ENCODE measurements at places on chromosomes 2 and 18.

- no peak for DNase-seq
These were observed 204.5 kb downstream of the ACKR3 start for GRCh38 chr2:236774171-236774570.

DNA sequence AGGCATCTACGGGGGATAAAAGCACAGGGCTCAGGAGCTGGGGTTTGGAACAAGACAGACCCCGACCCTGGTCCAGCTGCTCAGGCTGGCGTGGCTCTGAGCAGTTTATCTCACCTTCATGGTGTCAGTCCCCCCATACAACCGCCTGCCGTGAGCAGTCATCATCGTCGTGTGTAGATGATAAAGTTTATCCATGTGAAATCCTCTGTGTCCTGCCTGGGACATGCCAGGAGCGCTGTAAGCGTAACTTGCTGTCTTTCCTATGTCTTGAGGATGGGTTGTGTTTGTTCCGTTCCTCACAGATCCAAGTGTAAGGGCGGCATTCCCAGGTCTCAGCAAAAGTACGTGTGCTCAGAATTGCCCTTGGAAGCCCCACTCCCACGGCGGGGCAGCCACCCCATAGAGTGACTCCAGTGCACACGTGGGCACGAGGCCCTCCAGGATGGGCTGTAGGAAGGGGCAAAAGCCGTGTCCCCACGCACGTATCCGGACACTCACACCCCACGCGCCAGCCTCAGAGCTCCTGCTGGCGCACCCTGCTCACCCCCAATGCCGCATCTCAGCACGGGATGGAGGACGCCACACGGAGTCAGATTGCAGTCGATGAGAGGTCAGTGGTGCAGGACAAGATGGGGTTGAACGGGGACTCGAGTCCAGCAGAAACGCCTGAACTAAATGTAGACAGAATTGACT is 50.9 kb downstream of the ADI1 start:
- DNase-seq, result no peak

- no peak for DNase-seq
These were observed 582.1 kb upstream of the SETBP1 start for GRCh38 chr18:44098551-44099098.

DNA sequence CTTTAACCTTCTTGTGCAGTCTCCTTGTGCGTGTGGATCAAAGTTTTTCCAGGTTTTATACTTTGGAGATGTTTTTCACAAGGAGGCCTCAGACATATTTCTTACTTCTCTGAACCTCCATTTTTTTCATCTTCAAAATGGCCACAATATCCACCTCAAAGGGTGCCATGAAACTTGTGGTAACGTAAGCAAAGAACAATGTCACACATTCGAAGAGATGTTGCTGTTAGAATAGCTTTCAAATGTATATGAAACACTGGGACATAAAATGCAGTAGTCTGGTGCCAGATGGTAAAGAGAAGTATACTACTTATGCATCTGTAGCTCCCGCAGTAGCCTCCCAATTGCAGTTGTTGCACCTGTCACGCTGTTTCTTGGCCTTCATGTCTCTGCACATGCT is 2.6 kb upstream of the KRCC1 start:
- DNase-seq, result no peak

DNA sequence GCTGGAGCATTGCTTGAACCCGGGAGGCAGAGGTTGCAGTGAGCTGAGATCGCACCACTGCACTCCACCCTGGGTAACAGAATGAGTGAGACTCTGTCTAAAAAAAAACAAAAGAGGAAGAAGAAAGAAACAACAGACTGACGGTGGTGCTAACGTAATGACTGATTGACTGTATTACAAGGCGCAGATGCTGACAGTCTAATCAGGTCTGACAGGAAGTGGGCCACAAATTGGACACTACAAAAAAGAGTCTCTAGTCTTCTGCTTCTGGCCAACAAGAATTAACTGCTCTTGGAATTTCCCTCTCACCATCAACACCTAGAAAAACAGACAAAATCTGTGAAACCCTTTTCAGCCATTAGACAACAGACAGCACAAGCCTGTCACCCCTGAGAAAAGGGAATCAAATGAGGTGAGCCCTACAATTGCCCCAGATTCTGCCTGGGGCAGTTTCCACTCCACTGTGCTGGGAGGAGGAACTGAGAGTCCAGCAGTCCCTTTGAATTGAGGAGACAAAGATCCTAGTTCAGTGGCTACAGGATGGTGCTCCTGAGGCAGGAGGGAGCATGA is 43.3 kb downstream of the SNED1 start:
- no peak for DNase-seq

- no peak for DNase-seq
These were observed 125.8 kb upstream of the PGAP1 start for GRCh38 chr2:197052356-197052755.

DNA sequence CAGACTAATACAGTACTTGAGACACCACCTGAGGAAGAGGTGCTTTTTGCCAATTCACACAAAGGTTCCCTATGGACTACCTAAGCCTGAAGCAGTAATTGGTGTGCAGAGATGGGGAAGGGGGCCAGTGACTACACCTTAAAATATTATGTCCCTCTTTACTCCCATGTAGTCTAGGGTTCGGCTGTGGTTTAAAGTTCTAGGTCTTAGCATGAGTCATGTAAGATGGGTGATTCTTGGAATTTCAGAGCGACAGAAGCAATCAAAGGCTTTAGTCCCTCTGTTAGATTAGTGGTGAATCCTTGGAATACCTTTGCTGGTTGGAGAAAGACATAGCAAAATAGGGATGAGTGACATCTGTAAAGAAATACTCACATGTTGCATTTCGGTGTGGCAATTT is 14.3 kb upstream of the CCDC85A start:
- no peak for DNase-seq

- DNase-seq, result no peak
These were observed 88.8 kb upstream of the SNTG2 start for GRCh38 chr2:861655-862354.

GRCh38 chr18:69758458-69758857 is 189.2 kb downstream of the CD226 start:
- no peak for DNase-seq

- no peak for DNase-seq
These were observed 187.4 kb upstream of the NCKAP5 start for GRCh38 chr2:133755480-133756300.

DNA sequence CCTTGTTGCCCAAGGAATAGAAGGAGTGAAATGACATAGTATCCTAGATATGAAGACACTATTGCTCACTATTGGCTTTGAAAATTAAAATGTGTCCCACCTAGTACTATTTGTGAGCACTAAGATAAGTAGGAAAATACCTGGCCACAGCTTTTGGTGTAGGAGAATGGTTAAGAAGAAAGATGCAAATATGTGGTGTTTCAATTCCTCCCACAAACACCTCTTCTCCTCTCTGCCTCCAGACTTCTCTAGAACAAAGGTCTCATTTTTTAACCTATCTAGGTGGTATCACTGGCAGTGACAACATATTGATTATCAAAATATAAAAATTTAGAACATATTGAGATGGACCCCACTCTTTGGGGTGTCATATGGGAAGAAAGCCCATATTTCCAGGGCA is 929.9 kb upstream of the FANCL start:
- no peak for DNase-seq

DNA sequence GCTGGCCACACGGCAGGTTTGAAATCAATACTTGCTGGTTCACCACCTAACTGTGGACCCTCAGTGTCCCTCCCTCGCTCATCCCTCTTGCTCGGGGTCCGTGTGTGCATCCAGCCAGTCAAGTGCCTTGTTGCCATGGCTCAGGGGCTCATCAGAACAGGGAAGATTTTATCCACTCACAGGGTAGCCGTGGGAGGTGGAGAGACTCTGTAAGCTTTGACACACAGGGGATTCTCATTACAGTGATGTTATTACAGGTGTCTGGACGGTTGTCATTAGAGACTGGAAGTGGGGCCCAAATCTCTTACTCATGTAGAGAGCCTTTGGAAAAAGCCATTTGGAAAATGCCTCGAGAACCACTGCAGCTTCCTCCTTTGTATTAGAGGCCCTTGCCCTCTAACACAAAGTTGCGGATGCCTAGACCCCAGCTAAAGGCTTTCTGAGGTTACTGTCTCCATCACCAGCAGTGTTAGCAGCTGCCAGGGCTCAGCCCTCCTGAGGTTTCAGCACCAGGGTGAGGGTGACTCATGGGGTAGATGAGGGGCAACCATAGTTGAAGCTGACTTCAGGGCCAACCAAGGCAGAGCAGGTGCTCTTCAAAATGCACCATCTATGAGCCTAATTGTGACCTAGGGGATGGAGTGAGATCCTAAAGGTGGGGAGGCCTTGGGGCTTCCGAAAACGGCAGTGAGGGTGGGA is 195.6 kb downstream of the CLIP4 start:
- no peak for DNase-seq

Measured in T-helper 2 cell (primary cell).